ENCODE measurements at places on chromosomes 1 and 21.

DNA sequence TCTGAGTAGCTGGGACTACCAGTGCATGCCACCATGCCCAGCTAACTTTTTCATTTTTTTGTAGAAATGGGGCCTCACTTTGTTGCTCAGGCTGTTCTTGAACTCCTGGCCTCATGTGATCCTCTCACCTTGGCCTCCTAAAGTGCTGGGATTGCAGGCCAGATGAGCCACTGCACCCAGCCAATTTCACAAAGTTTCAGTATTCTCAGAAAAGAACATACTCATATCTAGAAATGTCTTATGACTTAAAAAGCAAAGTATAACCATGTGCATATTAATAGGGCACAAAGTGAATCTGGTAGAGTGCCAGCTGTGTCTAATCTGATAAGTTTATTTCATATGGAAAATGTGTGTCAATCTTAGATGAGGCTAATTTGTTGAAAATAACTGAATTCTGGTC, 87.5 kb upstream of the CACYBP start:
- DNase-seq = no peak

DNA sequence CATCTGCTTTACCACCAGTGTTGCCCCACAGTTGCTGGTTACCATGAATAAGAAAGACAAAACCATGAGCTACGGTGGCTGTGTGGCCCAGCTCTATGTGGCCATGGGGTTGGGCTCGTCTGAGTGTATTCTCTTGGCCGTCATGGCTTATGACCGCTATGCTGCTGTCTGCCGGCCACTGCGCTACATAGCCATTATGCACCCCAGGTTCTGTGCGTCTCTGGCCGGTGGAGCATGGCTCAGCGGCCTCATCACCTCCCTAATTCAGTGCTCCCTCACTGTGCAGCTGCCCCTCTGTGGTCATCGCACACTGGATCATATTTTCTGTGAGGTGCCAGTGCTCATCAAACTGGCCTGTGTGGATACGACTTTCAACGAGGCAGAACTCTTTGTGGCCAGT, 14.0 kb downstream of the OR2G6 start:
- DNase-seq = no peak

- DNase-seq = no peak
Observed at GRCh38 chr1:233031521-233031920, 81.1 kb downstream of the NTPCR start.

DNA sequence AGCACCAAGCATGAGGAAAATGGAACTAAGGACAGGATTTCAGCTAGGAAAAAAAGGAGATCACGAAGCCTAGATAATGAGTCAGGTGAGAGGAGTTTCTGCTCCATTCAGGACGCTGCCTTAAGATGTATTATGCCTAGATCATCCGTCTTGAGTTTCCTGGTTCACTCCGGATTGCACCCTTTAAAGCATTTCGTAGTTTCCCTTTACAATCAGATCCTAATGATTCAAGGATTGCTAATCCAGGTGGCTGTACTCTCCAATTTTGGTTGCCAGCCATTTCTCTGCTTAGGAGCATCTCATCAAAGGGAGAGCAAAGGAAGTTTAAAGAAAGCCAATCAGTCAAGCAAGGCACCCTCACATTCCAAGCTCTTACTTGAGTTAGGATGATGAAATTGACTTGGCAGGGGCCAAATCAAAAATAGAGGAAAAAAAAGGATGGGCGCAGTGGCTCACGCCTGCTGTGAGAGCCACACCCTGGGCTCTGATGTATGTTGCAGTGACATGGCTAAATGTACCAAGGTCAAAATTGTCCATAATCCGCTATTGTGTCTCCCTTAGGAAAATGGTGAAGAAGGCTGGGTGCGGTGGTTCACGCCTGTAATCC, 156.9 kb upstream of the SOD1 start:
- no peak for DNase-seq

- DNase-seq = no peak
Observed at GRCh38 chr1:224274970-224275626, 54.9 kb downstream of the NVL start.

DNA sequence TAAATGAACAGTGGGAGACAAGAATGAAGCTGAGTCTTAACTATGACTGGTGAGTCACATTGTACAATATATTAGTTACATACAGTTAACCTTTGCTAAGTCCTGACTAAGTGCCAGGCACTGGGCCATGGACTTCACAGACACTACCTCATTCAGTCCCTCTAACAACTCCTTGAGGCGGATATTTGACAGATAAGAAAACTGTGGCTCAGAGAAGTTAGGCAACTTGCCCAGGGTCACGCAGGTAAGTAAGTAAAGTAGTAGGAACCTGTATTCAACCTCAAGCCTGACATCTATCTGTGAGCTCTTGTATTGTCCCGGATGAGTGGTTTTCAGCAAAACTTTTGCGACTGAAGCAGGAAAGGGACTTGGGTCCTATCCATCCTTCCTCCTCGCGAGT, 62.1 kb downstream of the GNG12 start:
- no peak for DNase-seq

DNA sequence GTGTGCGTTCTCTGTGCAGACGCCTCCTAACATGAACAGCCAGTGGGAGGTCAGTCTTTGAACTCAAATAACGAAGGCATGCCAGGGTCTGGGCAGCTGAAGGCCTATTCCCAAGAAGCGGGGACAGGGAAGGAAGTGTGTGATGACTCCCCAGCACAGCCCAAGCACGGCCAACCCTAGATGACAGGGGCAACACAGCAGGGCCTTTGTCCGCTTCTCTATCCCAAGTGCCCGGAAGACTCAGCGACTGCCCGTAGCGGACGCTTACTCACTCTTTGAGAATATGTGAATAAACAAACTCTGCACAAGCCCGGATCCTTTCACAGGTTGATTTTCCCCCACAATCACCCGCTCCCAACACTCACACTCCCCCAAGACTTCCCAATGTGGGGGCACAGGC, 11.2 kb downstream of the C1orf198 start:
- no peak for DNase-seq

- DNase-seq = no peak
Observed at GRCh38 chr1:65056234-65056633, 89.9 kb upstream of the JAK1 start.

DNA sequence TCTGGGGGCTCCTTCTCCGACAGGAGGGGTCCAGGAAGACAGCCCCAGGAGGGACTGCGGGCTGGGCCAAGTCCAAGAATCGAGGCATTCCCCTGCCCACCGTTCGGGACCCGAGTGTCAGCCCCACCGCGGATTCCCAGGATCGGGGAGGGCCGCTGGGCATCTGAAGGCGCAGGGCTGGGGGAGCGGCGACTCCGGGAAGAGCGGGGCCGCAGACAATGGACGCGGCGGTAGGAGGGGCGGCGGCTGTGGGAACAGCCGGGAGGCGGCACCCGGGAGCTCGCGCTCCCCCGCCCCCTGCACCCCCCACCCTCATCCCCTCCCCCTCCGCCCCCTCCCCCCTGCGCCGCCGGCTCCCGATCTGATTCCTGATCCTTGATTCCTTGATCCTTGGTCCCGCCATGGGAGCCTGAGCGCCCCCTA, at the start of gene VANGL2:
Gene VANGL2, plus strand, starts transcription at position 342 of the 423 bp plus-strand sequence. CDS start 15,274 bp downstream, outside the sequence.
- DNase-seq = peak; percentile 29

- DNase-seq = no peak
Observed at GRCh38 chr1:206672011-206672688, 12.6 kb upstream of the MAPKAPK2 start.

- DNase-seq = peak; percentile 59
Observed at GRCh38 chr1:27668808-27669723, 2.9 kb downstream of the IFI6 start.

DNA sequence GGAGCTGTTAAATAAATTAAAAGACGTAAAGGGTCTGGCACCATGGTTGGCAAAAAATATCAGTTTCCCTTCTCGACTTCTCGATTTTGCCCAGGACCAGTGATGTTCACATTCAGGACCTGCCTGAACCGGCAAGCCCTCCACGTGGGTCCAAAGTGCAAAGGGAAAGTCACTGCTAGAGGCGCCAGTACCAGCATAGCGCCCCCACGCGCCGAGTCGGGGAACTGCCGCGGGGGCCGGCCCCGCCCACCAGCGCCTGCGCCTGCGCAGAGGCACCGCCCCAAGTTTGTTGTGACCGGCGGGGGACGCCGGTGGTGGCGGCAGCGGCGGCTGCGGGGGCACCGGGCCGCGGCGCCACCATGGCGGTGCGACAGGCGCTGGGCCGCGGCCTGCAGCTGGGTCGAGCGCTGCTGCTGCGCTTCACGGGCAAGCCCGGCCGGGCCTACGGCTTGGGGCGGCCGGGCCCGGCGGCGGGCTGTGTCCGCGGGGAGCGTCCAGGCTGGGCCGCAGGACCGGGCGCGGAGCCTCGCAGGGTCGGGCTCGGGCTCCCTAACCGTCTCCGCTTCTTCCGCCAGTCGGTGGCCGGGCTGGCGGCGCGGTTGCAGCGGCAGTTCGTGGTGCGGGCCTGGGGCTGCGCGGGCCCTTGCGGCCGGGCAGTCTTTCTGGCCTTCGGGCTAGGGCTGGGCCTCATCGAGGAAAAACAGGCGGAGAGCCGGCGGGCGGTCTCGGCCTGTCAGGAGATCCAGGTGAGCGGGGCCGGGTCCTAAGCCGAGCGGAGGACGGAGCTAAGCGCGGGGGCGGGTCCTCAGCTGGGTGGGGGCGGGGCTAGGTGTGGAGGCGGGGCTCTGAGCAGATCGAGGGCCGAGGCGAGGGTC, at the start of gene PINK1:
Gene PINK1, plus strand, starts transcription at position 269 of the 875 bp plus-strand sequence. Its CDS starts 91 bp downstream, at position 360.
- peak; percentile 76 for DNase-seq

DNA sequence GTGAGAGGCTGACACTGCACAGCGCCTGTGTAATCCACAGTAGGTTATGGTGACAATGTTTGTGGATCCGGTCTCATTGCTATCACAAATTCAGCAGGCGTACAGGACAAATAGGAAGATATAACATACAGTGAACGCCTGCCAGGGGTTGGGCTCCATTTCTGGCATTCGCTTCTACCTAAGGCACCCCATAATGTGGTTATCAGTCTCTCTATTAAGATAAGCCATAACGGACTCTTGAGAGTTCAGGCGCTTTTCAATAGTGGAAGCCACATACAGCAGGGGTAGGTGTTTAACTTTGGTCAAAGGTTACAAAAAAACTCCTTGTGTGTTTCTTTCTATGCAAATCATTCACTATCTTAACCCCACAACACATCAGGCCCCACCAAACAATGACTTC, 72.8 kb downstream of the SIPA1L2 start:
- no peak for DNase-seq

DNA sequence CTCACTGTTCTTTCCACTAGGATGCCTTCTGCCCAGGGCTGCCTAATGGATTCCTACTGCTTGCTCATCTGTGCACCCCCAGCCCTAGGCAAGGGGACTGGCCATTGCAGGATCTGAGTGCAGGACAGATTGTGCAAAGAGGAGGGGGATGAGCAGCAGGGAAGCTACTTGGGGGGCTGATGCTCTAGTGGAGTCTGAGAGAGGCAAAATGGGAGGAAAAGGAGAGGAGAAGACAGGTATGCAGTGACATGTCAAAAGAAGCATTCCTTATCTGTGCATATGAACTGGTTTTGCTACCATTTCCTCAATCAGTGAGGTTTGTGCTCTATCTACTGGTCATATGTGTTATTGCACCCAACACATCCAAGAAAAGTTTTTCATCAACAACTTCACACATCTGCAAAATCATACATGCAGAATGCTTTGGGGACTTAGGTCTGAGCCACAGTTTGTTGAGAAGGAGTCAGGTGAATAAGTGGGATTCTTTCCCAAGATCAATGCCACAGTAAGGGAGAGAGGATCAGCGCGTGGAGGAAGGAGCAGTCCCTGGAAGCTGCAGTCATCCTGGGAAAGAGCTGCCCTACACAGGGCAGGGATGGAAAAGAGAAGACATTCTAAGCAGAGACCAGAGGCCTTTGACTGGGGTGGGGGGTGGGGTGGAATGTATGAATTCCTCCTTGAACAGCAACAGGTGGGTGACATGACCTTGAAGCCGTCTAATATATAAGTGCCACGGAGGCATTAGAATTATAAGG, 14.4 kb downstream of the SLC5A9 start:
- DNase-seq = no peak

DNA sequence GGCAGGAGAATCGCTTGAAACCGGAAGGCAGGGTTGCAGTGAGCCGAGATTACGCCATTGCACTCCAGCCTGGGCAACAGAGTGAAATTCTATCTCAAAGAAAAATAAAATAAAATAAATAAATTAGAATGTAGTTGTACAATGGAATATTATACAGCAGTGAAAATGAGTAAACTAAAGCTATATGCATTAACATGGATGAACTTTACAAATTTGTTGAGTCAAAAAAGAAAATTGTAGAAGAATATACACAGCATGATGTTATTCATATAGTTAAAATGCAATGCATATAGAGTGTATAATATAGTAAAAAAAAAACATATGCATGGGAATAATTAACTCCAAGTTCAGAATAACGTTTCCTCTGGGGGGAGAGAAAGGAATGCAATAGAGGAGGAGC, 11.0 kb upstream of the NAV1 start:
- no peak for DNase-seq

DNA sequence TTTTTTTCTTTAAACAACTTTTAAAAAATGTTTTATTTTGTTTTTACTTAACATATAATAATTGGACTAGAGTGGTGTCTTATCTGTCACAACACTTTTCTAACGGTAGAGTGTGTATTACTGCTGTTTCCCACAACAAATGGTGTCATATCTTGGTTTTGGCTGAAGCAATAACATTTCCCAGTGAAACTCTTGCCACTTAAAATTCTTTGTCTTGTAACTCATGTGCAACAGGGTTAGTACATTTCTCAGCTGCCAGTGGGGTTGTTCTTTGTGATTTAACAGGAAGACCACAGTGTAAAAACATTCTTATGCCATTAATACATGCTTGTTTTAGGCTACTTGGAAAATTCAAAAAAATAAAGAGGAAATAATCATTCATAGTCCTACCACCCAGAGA, 43.5 kb downstream of the ALPL start:
- no peak for DNase-seq

DNA sequence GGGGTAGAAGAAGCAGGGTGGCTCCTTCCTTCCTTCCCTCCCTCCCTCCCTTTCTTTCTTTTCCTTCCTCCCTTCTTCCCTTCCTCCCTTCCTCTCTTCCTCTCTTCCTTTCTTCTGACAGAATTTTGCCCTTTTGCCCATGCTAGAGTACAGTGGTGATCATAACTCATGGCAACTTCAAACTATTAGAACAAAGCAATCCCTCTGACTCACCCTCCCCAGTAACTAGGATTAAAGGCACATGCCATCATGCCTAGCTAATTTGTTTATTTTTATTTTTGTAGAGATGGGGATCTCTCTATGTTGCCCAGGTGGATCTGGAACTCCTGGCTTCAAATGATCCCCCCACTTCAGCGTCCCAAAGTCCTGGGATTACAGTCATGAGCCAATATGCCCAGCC, 10.0 kb upstream of the RPE65 start:
- DNase-seq = no peak

- DNase-seq = no peak
Observed at GRCh38 chr1:159965263-159965662, 11.2 kb upstream of the SLAMF9 start.

GRCh38 chr1:44261962-44262361, 48.7 kb downstream of the DMAP1 start:
- DNase-seq = no peak

- DNase-seq = no peak
Observed at GRCh38 chr1:171438441-171438840, 46.9 kb upstream of the PRRC2C start.
